HTR-8/SVneo (cell line): ENCODE measurements at places on chromosomes 6 and 20.

- no peak for DNase-seq
These were observed 57.3 kb downstream of the DLL1 start for GRCh38 chr6:170233286-170234205.

GRCh38 chr6:160781298-160781697 lies 79.3 kb downstream of the PLG start:
- DNase-seq: no peak

GRCh38 chr20:12698817-12699216 lies 310.0 kb upstream of the SPTLC3 start:
- no peak for DNase-seq

- no peak for DNase-seq
These were observed 55.9 kb downstream of the TBC1D7 start for GRCh38 chr6:13272131-13273046.

GRCh38 chr20:699811-700338 lies 24.3 kb upstream of the SCRT2 start:
- DNase-seq: no peak

GRCh38 chr20:63278661-63279060 lies 6.0 kb downstream of the ARFGAP1 start:
- no peak for DNase-seq

DNA sequence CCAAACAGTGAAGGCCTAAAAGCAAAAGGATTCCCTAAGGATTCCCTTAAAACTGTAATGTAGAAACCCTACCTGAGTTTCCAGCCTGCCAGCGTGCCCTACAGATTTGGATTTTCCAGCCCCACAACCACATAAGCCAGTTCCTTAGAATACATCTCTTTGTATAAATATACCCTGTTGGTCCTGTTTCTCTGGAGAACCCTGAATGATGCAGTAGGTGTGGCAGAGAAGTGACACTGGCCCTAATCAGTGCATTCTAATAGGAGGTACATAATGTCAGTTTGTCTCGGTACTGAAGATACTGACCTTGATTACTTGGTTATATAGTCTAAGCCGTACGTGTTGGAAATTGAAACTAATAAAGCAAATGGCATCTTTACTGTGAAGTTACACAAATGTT lies 707.8 kb upstream of the SLC35B3 start:
- DNase-seq: no peak

GRCh38 chr20:10655720-10656669 lies 17.8 kb downstream of the JAG1 start:
- no peak for DNase-seq

- peak; percentile 97 for DNase-seq
These were observed 86.0 kb downstream of the DHX35 start for GRCh38 chr20:39048000-39048696.

- no peak for DNase-seq
These were observed 61.0 kb downstream of the SOBP start for GRCh38 chr6:107550906-107551305.

DNA sequence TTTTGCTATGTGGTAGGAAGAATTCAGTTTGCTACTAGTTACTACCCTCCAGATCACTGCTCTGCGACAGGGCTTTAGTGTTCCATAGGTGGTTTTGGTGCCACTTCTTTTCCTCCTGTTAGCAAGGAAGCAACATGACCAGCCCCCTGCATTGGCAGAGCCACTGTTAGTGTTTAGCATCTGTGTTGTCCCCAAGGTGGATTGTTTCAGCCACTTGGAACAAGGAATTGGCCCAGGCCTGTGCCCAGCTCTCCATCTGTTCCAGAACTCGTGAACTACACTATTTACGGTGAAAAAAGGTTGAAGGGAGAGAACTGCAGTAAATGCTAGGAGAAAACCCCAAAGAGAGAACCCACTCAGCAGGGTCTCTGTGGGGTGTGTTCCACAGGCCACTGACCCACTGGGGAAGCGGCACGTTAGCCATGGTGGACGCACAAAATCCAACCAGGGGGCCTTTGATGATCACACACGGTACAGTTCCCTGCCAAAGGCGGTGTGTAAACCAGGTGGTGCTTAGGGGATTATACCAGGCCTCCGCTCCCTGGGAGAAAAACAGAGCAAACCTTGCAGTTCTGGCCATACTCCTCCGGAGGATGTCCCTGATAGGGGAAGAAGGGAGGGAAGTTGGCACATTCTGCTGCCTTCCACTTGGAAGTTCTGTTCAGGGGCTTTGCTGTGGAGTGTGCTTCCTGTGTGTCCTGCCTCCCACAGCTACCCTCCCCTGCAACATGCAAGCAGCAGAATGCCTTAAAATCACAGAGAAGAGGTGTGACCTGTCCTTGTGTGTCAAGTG lies 72.3 kb downstream of the LYRM2 start:
- DNase-seq: no peak

GRCh38 chr6:110878751-110879522 lies 4.4 kb downstream of the AMD1 start:
- DNase-seq: no peak

DNA sequence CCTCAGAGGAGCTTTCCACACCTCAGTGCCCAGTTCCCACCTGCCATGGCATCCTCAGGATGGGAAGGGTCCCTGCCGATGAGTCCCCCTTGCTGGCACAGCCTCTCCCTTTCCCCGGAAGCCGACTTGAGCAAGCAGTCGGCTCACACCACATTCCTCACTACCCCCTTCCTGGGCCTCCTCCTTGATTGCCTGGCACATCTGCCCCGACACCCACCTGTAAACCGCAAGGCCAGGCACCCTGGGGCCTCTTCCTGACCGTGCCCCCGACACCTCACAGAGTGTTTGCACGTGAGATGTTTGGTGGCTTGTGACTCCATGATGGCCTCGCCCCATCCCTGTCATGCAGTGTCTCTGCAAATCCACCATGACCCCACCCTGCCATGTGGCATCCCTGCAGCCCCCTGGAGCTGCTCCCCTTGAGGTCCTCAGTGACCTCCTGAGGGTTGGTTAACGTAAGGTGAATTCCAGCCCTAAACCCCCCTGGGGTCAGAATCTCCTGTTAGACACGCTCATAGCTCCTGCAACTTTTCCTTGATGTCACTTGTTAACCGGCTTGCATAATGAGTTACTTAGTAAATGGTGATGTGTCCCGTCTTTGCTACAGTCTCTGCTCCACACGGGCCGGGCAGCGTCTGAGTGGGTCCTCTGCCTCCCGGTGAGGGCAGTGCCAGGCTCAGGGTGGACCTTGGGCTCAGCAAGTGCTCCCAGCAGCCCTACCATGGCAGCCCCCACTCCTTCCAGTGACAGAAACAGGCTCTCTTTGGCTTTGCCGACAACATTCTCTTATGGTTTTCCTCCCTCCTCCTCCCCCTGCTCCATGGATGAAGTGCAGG lies 115.9 kb upstream of the FRMD1 start:
- no peak for DNase-seq

DNA sequence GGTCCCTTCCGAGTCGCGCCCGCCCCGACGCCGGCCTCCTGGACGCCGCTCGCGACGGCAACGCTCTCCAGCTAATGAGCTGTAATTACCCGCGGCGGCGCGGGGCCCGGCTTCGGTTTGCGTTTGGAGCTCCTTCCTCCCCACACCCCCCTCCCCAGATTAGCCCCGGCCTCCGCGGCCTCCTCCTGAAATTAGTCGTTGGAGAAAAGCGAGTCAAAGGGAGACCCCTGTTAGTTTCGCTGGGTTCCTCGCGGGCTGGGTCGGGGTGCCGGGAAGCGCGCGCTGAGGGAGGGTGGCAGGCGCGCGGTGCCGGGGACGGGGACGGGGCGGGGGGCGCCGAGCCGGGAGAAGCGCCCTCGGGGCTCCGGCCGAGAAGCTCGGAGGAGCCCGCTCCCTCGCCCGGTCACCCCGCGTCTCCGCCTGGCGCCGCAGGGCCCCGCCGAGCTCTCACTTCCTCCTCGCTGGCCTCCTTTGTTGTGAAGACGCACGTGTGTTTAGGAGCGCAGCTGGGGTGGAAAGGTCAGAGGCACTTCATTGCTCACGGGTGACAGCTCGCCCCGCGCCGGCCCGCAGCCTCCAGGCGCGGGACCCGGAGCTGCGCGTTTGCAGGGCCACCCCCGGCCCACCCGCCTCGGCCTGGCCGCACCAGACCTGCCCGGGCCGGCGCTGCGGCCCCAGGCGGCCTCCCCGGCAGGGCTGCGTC lies 4.9 kb downstream of the FOXC1 start:
- no peak for DNase-seq

- no peak for DNase-seq
These were observed 98.8 kb downstream of the ASXL1 start for GRCh38 chr20:32456869-32457478.

DNA sequence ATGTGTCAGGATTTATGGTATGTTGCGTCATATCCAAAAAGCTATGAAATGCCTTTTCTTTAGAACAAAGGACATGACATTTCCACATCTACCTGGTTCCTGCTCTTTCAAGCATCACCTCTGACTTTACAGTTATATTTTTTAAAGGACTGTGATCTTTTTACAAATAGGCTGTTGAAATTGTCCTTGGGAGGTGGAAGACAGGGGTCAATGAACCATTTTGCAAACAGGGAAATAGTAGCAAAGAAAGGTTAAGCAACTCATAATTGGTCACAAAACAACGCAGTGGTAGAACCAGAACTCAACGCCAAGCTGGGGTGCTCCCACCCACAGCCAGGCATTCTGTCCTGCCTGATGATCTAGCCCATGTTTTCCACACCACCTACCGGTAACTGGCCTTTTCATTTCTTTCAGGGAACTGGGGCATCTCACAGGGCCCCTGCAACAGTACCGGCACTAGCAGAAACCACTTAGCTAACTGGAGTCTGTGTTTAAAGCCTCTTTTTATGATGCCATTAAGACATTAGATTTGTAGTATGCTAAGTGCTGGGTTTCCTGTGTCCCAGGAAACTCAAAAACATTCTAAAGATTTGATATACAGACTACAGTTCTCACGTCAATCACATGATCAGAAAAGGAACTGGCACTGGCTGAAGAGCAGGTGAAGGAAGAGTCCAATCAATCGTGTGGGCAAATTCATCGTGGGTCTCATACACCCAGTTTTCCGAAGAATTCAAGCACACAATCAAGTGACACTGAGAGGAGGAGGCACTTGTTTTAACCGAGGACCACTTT lies 13.9 kb downstream of the ZNF217 start:
- peak; percentile 82 for DNase-seq
